ENCODE measurements at places on chromosomes 13 and 19.

GRCh38 chr13:96650301-96650886, 343.9 kb downstream of the OXGR1 start:
- no peaks in the 10 kb centered on the region for H3K36me3 ChIP-seq
- H3K27me3 ChIP-seq = no peaks in the 10 kb centered on the region
- DNase-seq = no peak
- no peaks in the 10 kb centered on the region for H3K4me1 ChIP-seq

DNA sequence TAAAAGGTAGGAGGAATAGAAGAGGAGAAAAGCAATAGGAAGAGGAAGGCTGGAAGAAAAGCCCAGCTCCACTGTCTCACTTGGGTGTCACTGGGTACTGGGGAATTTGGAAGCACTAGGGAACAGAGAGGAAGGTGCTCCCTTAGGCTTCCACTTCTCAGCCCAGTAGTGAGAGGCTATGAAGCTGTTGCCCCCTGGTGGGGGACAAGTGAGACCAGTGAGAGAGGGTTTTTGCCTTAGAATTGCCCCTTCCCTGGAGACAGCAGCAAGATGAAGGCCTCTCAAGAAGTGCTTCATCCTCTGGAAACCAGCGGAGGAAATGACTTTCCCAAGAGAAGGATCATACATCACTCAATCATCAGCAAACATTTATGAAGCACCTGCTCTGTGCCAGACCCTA, 4.7 kb upstream of the ZNF606 start:
- H3K27ac ChIP-seq = no peak overlapping the region
- H3K27me3 ChIP-seq = peaks cover 14% of the 10 kb centered on the region
- H3K4me3 ChIP-seq = peak overlapping the region; percentile 77
- H3K4me1 ChIP-seq = peaks cover 7% of the 10 kb centered on the region

- peaks cover 4% of the 10 kb centered on the region for H3K4me1 ChIP-seq
- H3K36me3 ChIP-seq = no peaks in the 10 kb centered on the region
- H3K4me3 ChIP-seq = no peak overlapping the region
- H3K27me3 ChIP-seq = no peaks in the 10 kb centered on the region
- no peak overlapping the region for H3K27ac ChIP-seq
These were observed 898.2 kb downstream of the UQCRFS1 start for GRCh38 chr19:28314756-28315155.

GRCh38 chr13:42747399-42747873, 33.9 kb upstream of the FAM216B start:
- H3K4me1 ChIP-seq = peaks cover 33% of the 10 kb centered on the region
- H3K27me3 ChIP-seq = peaks cover 2% of the 10 kb centered on the region

GRCh38 chr19:36258028-36258875, 43.3 kb downstream of the ZNF146 start:
- H3K36me3 ChIP-seq = peaks cover 17% of the 10 kb centered on the region
- no peaks in the 10 kb centered on the region for H3K4me1 ChIP-seq
- H3K27me3 ChIP-seq = peaks cover 16% of the 10 kb centered on the region
- no peak for DNase-seq
- H3K4me3 ChIP-seq = no peak overlapping the region
- H3K27ac ChIP-seq = no peak overlapping the region

DNA sequence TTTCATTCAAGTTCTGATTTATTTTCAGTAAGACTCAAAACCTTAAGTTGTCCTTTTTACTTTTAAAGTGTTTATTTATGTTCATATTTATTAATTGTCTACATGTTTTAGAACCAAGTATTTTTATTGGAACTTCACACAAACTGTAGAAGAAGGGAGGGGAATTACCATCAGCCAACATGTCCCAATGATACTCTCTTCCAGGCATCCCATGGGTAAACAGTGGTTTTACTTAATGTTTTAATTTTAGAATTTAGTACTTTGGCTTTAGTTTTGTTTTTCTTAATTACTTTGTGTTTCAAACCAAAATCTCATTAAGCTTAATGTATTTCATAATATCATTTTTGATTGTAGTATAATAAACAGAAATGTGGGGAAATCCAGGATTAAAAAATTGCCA, 5.2 kb downstream of the TNFSF13B start:
- H3K4me3 ChIP-seq = no peak overlapping the region
- H3K27me3 ChIP-seq = peaks cover 3% of the 10 kb centered on the region
- DNase-seq = no peak
- H3K27ac ChIP-seq = no peak overlapping the region
- no peaks in the 10 kb centered on the region for H3K36me3 ChIP-seq

GRCh38 chr13:24187185-24187584, 26.7 kb downstream of the SPATA13 start:
- no peak overlapping the region for H3K27ac ChIP-seq
- H3K4me1 ChIP-seq = peaks cover 15% of the 10 kb centered on the region
- H3K27me3 ChIP-seq = no peaks in the 10 kb centered on the region
- H3K4me3 ChIP-seq = no peak overlapping the region
- peaks cover 1% of the 10 kb centered on the region for H3K36me3 ChIP-seq
- DNase-seq = no peak

DNA sequence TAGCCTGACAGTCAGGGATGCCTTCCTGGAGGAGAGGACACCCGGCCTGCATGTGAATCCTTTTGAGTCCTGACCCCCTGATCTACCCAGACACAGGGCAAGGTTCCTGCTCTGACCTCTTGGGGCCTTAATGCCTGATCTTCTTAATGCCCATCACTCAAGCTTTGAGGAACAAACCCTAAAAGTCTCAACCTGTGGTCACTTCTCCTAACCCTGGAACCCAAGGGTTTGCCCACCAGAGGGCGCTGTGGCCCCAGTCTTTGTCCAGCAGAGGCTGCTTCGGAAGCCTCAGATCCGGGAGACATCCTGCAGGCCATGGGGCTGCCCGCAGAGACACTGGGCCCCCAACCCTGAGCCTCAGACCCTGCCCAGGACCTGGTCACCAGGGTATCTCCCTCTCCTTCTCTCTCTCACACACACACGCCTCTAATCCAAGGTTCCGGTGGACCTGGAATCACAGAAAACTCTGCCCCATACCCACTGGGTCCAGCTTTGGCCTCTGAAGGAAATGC, 9.8 kb upstream of the DPF1 start:
- H3K27me3 ChIP-seq = peaks cover 10% of the 10 kb centered on the region
- H3K4me3 ChIP-seq = no peak overlapping the region
- peaks cover 5% of the 10 kb centered on the region for H3K4me1 ChIP-seq
- DNase-seq = peak; percentile 92
- no peaks in the 10 kb centered on the region for H3K36me3 ChIP-seq

- H3K4me1 ChIP-seq = no peaks in the 10 kb centered on the region
- peaks cover 2% of the 10 kb centered on the region for H3K27me3 ChIP-seq
- DNase-seq = no peak
- no peak overlapping the region for H3K4me3 ChIP-seq
- no peak overlapping the region for H3K27ac ChIP-seq
These were observed 54.9 kb upstream of the RFC3 start for GRCh38 chr13:33763021-33763420.

DNA sequence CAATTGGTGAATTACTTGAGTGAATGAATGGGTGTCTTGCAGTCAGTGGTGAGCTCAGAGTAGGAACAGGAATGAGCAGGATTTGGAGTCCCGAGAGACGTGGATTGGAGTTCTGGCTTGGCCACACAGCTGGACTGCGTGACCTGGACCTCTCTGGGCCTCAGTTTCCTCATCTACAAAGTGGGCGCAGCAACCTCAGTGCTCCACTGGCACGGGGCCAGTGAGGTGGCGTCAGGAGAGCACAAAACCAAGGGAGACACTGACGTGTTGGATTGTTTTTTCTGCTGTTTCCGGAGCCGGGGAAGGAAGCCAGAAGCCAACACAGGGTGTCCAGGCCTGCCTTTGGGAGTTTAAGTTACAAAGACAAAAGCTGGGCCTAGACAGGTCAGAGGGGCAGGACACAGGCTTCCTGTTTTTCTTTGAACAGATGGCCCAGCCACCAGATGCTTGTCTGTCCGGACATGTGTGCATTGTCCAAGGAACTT, 6.5 kb upstream of the DOCK6 start:
- peak; percentile 77 for DNase-seq
- peaks cover 46% of the 10 kb centered on the region for H3K4me1 ChIP-seq
- H3K27me3 ChIP-seq = peaks cover 16% of the 10 kb centered on the region

- H3K27ac ChIP-seq = no peak overlapping the region
- H3K4me1 ChIP-seq = peaks cover 8% of the 10 kb centered on the region
- no peak overlapping the region for H3K4me3 ChIP-seq
- no peak for DNase-seq
- H3K36me3 ChIP-seq = no peaks in the 10 kb centered on the region
These were observed 19.0 kb upstream of the S1PR4 start for GRCh38 chr19:3159565-3159964.

DNA sequence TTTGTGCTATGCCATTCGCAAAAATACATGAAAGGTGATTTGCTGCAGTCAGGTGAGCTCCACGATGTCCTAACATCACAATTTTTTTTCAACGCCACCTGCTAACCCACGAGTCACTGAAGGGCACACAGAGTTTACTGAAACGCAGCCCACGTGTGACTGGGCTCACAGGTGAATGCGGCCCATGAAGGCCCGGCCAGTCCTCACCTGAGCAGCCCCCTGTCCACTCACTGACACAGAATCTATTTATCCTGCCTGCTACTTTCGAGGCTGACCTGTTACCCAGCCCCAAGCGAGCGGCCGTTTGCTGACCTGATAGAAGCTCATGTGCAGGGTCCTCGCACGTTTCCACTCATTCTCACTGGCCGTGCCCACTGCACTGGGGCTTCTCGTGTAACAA, 121.9 kb upstream of the SOX1 start:
- peaks cover 5% of the 10 kb centered on the region for H3K27me3 ChIP-seq
- no peak overlapping the region for H3K27ac ChIP-seq
- H3K4me3 ChIP-seq = no peak overlapping the region
- DNase-seq = no peak
- peaks cover 4% of the 10 kb centered on the region for H3K4me1 ChIP-seq

DNA sequence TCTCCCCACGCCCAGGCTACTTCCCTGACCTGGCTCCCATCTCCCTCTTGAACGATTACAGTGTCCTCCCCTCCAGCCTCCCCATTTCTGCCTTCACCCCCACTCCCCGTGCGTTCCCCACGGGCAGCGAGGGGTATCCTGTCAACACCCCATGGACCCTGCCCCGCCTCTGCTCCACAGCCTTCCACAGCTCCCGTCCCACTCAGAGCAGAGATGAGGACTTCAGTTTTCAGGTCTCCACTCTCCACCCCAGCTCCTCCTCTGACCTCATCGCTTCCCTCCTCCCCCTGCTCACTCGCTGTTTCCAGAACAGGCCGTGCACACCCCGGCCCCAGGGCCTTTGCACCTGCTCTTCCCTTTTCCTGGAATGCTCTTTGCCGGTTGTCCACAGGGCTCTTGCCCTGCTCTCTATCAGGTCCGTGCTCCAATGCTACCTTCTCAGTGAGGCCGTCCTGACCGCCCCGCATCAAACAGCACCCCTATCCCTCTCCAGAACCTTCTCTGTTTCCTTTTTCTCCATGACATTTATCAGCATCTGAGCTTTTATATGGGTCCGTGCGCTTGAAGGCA, 15.0 kb downstream of the LRRC4B start:
- H3K36me3 ChIP-seq = peaks cover 27% of the 10 kb centered on the region
- peaks cover 3% of the 10 kb centered on the region for H3K4me1 ChIP-seq
- peaks cover 25% of the 10 kb centered on the region for H3K27me3 ChIP-seq
- no peak for DNase-seq
- H3K27ac ChIP-seq = peak overlapping the region; percentile 31

- no peak overlapping the region for H3K4me3 ChIP-seq
- peak overlapping the region; percentile 89 for H3K27ac ChIP-seq
- peaks cover 43% of the 10 kb centered on the region for H3K36me3 ChIP-seq
- H3K4me1 ChIP-seq = peaks cover 30% of the 10 kb centered on the region
- peaks cover 3% of the 10 kb centered on the region for H3K27me3 ChIP-seq
- peak; percentile 40 for DNase-seq
These were observed 47.7 kb downstream of the DOCK9 start for GRCh38 chr13:98930151-98930591.

DNA sequence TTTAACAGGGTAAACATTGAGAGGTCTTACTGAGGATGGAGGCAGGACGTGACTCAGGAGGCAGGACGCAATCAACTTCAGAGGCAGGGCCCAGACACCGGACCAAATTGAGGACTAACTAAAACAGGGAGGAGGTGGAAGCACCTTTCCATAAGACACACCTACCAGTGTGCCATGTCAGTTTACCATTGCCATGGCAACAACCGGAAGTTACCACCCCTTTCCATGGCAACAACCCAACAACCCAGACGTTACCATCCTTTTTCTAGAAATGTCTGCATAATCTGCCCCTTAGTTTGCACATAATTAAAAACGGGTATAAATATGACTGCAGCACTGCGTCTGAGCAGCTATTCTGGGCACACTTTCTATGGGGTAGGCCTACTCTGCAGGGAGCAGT, 53.5 kb upstream of the SOX21 start:
- no peaks in the 10 kb centered on the region for H3K4me1 ChIP-seq
- no peak overlapping the region for H3K4me3 ChIP-seq
- no peak overlapping the region for H3K27ac ChIP-seq
- no peak for DNase-seq

DNA sequence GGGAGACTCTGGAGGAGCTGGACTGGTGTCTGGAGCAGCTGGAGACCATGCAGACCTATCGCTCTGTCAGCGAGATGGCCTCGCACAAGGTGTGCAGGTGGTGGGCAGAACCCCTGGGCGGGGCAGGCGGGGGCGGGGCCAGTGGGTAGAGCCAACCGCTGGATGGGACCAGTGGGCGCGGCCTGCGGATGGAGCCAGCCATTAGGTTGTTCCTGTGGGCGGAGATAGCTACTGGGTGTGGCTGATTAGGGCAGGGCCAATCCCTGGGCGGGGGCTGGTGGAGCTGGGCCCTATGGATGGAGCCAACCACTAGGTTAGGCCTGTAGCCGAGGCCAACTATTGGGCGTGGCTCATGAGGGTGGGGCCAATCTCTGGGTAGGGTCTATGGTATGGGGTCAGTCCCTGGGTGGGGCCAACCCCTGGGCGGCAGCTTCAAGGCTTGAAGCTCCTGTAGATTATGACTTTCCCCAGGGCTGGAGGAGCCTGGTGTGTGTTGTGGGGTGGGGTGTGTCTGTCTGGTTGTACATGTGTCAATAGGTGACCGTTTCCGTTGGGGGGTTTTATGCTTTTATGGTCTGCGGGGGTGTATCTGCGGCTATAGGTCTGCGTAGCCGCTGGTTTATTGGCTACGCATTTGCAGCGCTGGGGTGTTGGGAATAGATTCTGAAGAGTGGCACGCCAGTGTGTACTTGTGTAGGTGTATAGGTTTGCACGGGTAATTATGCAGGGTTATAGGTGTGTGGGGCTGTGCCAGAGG, 30.7 kb downstream of the PDE4A start:
- H3K4me1 ChIP-seq = no peaks in the 10 kb centered on the region
- H3K36me3 ChIP-seq = no peaks in the 10 kb centered on the region
- DNase-seq = no peak

DNA sequence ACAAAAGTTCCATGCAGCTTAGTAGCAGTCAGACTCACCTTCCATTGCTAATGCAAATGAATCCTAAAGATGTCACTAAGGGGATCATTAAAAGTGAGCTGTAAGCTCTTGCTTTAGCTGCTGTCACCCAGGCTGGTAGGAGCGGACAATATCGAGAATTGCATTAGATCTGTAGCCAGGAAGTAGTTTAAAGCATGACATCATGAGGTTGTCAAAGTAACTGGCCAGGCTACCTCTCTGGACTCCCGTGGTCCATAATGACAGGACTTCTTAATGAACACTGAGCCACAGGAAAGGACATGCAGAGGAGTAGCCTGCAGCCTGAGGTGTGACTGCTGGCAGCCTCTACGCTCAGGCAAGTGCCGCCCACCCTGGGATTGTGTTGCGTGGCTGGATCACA, 522.3 kb upstream of the NBEA start:
- H3K27ac ChIP-seq = no peak overlapping the region
- H3K4me3 ChIP-seq = no peak overlapping the region
- H3K36me3 ChIP-seq = no peaks in the 10 kb centered on the region
- H3K4me1 ChIP-seq = no peaks in the 10 kb centered on the region
